GM18507 (cell line): ENCODE measurements at places on chromosomes 6 and 20.

DNA sequence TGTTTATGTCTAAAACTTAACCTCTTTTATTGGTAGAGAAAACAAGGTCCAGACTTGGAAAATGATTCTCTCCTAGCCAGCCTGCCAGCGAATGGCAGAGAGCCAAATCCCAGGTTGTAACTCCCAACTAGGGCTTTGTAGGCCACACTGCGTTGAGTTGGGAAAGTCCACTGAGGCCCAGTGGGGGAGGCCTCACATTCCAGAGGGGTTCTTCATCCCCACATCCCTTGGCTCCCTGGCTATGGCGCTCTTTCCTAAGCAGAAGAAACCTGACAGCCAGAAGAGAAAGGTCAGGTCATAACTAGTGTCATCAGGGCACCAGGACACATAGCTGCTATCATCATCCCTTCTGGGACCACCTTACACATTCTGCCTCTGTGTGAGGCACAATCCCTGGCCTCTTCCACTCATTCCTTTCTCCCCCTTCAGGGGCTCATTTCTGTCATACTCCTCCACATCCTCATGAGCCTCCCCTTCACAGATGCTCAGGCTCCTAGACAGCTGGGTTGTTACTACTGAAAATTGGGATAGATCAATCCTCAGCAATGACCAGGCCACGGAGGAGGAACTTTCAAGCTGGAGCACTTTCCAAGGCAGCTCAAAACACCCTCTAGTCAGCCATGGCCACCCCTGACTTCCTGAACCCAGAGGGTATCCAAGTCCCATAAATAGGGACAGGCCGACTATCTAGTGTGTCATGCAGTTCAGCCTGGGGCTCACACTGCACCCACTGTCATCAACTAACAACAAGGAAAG, 48.6 kb downstream of the TCP11 start:
- no peak for DNase-seq

DNA sequence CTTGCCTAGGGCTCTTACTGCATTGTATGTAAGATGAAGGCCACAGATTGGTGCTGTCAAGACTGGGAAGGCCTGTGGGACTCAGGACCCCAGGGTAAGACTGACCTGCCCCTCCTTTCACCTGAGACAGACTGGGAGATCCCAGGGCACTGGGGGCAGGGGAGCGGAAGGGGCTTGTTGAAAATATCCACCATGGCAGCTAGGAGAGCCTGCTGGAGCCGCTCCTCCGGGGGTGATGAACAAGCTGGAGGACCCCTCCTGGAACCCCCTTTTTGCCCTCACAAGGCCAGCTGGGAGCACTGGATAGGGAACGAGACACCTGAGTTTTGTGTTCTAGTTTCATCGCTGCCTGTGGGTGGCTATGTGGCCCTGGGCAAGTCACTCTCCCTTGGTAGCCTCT, 9.2 kb upstream of the SDCBP2 start:
- DNase-seq, result no peak

GRCh38 chr20:14055127-14055742, 59.9 kb downstream of the MACROD2 start:
- DNase-seq, result no peak

- DNase-seq, result no peak
These were observed 582.0 kb downstream of the PKHD1 start for GRCh38 chr6:51505434-51505833.

GRCh38 chr20:54665812-54666211, 190.4 kb downstream of the DOK5 start:
- no peak for DNase-seq

GRCh38 chr6:731924-732323, 39.0 kb upstream of the EXOC2 start:
- no peak for DNase-seq

- no peak for DNase-seq
These were observed 127.9 kb upstream of the FOXO3 start for GRCh38 chr6:108432792-108433191.

DNA sequence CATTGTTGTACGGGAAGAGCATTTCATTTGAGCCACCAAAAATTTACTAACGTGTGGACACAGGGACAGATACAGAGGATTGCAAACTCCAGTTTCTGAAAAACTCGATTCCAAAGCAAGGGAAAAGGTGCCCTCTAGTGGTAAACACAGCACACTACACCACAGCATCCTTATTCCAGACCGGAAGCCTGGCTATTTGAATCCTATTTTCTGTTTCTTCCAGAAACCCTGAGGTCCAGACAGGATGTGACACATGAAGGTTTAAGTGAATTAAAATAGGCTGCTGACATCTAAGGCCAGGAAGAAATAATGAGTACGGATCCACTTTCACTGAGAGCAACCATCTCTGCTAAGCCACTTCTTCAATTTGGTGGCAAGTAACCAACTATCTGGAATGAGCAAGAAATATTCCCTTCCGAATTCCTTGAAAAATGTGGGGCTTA, 31.8 kb upstream of the GMPR start:
- no peak for DNase-seq

DNA sequence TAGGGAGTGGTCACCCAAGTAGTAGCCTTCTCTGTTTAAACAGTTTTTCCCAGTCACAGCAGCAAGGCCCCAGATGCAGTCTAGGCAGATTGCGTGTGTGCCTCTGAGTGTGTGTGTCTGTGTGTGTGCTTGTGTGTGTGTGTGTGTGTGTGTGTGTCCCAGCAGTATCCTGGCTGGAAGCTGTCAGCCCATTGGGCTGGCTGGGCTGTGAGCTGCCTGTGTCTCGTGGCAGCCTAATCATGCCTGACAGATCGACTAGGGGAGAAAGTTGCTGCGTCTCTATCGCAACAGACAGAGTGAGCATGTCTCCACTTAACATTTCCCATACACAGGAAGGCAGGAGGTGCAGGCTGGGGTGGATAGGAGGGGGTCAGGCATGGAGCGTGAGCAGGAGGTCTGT, 42.9 kb upstream of the LRFN2 start:
- DNase-seq, result no peak

DNA sequence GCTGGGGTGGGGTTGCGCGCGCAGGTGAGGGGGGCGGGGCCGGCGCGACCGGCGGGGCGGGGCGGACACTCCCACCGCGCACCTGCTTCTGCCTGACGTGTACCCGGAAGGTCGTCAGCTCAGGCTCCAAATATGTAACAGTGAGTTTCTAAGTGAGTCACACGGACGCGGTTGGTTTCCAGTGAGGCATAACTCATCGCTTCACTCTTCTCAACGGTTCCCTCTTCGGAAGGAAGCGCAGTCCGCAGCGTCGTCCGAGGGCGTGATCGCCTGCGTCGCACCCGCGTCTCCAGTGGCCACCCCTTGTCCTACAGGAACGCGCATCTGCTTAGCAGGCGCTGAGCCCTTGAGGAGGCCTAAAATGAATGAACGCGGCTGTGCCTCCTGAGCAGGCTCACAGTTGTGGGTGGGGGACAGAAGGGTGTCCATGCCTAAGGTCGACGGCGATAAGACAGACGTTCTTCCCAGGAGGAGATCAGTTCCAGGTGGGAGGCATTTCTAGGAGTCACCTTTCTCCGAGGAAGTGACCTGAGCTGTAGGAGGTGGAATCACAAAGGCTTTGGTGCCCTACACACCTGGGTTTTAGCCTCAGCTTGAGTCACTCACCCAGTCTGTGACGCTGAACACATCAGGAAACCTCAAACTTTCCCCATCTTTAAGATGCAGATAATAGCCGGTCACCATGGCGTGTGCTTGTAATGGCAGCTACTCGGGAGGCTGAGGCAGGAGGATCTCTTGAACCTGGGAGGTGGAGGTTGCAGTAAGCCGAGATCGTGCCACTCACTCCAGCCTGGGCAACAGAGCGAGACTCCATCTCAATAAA, 50.9 kb upstream of the EZR start:
- DNase-seq, result peak; percentile 92

- DNase-seq, result no peak
These were observed 7.9 kb downstream of the WFDC3 start for GRCh38 chr20:45783656-45784294.

- DNase-seq, result no peak
These were observed 43.1 kb downstream of the STK38 start for GRCh38 chr6:36504181-36504580.

GRCh38 chr6:105881608-105882007, 204.5 kb upstream of the PRDM1 start:
- DNase-seq, result no peak

GRCh38 chr6:37168811-37169495, 999 bp upstream of the PIM1 start:
- no peak for DNase-seq

DNA sequence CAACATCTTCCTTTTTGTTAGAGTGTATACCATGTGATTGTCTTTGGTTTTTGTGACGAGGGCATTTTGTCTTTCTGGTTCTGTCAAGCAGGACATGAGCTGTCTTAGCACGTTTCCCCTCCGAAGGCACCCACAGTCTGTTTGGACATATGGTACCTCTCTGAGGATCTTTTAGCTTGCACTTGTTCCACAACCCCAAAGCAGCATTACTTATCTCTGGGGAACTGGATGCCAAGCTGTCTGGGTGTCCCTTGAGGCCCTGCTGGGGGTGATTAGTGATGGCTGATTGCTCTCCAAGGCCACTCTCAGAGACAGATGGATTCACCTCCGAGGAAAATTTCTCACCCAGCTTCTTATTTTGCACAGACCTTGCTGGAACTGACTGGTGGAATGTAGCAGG, 445.0 kb upstream of the CHD6 start:
- no peak for DNase-seq

- DNase-seq, result no peak
These were observed 128.8 kb downstream of the FOXO3 start for GRCh38 chr6:108689272-108690161.

DNA sequence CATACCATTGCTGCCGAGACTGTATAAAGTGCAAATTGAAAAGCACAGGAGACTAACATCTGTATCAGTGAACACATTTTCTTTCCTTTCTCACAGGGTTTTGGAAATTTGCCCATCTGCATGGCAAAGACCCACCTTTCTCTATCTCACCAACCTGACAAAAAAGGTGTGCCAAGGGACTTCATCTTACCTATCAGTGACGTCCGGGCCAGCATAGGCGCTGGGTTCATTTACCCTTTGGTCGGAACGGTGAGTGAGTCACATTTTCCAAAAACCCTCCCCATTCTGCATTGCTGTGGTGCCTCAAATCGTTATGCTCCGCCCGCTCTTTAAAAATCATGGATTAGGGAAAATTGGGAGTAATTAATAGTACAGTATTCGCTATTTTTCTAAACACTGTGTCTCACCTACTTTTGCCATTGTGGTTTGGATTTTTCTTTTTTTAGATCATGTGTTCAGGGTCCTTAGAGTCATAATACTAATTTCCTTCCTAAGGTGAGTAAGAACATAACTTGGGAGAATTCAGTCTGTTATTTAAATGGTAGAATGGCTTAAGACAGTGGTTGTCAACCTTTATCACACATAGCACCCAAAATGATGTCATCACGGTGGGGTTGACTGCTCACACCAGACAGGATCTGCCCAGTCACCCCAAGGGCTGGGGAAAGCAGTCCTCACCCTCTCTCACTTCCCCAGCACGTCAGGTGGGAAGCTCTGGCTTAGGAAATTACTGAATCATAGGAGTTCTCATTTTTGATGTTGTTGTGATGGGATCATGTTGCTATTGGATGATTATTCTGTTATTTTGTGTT, 171.6 kb downstream of the MTHFD1L start:
- DNase-seq, result no peak

GRCh38 chr6:131736003-131736596, 25.3 kb upstream of the CTAGE9 start:
- DNase-seq, result no peak

GRCh38 chr20:3775457-3776108, 5.7 kb downstream of the SPEF1 start:
- no peak for DNase-seq
